ENCODE measurements at places on chromosomes 2 and 18.

GRCh38 chr2:202024871-202025270, 8.8 kb upstream of the FZD7 start:
- DNase-seq, result no peak

DNA sequence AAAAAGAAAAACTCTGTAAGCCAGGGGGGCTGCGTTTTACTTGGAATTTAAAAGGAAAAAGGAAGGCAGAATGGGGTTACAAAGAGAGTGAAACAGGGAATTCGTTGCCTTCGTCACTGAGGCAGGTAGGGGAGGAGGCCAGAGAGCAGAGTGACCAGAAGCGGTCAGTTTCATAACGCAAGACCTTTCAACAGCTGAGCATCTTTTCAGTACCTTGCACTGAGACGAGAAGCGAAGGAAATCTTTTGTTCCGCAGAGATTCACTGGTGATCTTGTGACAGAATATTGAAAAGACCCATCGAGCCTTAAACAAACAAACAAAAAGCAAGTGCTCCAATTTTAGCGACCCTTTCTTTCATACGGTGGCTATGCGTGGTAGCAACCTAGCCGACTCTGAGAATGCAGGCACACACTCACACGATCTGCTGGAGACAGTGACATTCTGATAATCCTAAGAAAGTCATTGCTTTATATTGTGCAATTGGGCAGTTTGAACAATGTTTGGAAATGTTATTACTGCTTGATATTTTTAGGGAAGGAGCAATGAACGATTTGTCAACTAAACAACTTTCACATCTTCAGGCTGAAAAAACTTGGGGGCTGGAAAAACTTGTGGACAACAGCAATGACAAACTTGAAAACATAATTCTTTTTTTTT, 93.8 kb upstream of the ODC1 start:
- no peak for DNase-seq

DNA sequence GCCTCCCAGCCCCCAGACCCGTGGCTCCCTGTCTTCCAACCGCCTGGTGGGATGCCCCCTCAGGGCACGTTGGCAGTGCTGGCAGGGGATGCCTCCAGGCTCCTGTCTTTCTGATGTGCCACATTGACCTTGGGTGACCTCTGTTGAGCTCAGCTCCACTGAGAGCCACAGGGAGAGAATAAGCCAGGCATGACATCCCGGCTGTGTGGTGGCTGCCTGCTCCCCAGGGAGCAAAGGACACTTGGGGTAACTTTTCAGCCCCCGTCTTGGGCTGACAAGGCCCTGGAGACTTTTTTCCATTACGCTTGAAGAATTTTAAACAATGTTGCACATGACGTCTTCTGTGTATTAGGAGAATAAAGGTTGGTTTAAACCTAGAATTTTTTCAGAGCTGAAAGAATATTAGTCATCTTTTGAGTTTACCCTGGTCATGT, 246.0 kb downstream of the TSN start:
- no peak for DNase-seq

GRCh38 chr2:117613101-117613500, 201.4 kb upstream of the DDX18 start:
- DNase-seq, result no peak

- no peak for DNase-seq
Observed at GRCh38 chr2:176078541-176079284, 5.0 kb downstream of the EVX2 start.

DNA sequence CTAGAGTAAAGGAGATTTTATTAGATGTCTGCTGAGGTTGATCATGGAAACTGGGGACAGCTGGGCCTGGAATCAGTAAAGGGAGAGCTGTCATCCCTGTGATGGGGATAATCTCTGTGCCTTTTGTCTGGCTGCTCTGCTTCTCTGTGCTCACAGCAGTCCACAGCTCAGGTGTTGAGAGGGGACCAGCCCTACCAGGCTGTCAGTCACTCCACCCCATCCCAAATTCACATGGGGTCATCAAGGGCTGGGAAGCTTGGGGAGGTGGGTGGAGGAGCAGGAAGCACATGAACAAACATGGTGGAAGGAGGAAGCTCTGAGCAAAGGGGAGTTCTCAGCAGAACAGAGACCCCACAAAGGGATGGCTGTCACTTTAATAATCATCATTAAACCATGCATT, 13.7 kb upstream of the LRRFIP1 start:
- DNase-seq, result no peak

DNA sequence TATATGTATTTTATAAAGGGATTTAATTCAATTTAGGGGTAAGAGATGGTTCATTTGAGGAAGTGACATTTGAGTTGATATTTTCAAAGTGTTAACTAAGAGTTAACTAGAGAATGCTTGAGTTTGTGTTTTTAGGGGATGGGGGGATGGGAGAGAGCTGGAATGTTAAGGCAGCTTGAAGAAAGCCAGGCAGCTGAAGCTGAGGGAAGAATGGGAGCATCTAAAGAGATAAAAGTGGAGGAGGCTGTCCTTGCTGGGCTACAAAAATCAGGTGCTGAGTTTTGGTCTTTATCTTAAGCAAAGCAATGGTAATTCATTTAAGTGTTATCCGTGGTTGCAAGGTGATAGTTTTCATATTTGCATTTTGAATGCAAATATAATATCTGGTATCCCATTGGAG, 9.2 kb downstream of the CHST9 start:
- no peak for DNase-seq

DNA sequence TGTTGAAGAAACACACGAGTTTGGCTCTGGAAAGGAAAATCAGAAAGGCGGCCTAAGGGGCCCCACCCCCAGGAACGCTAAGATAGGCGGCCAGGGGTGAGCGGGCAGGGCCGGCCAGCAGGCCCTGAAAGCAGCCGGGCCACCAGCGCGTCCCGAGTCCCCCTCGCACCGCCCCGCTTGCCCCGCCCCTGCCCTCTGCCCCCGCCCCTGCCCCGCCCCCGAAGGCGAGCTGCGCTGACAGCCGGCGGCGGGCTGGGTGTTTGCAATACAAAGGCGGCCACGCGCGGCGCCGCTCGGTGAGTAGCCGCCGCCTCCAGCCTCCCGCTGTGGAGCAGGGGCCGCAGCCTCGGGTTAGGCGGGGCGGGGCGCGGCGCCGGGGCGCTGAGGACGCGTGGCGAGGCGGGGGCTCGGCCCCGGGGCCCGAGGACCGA, at the start of gene LPIN1:
Gene LPIN1, plus strand, starts transcription at position 257 of the 431 bp plus-strand sequence. CDS start 18,910 bp downstream, outside the sequence.
- peak; percentile 91 for DNase-seq

GRCh38 chr2:195316486-195316885, 340.5 kb upstream of the SLC39A10 start:
- no peak for DNase-seq

- no peak for DNase-seq
Observed at GRCh38 chr2:2877427-2877826, 500.2 kb downstream of the EIPR1 start.

- DNase-seq, result no peak
Observed at GRCh38 chr2:8225266-8225665, 456.6 kb upstream of the ID2 start.

DNA sequence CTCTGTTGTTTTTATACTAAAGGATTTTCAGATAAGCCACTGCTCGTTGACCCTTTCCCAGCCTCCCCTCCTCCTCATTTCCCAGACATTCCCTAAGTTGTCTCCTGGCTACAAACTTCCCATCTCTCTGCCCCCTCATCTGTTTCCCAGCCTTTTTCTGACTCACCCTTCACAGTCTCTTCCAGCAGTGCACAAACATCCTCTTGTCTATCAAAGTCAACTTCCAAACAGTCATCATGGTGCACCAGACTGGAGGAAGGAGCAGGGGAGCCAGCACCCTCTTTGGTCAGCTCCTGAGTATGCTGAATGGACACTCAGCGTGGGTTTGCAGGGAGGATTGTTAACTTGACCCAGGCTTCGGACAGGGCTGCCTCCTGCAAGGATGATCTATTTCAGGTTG, 26.6 kb upstream of the SPRED2 start:
- DNase-seq, result no peak

DNA sequence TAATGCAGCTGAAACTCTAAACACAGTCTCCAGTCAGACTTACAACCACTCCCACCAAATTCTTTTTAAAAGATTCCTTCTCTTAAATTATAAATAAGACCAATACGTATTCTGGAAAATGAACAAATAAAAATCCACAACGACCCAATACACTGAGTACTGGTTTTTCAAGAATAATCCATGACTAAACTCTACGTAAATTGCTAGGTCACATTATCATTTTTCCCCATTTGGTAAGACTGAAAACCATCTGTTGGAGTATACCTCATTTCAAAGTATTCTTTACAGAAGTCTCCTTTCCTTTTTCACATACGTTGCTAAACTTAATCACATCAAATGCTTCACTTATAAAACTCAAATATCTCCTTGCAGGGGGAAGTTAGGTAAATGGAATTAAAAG, 6.0 kb downstream of the ZNF516 start:
- no peak for DNase-seq

GRCh38 chr2:156837635-156838370, 401.6 kb downstream of the GPD2 start:
- DNase-seq, result no peak

GRCh38 chr2:241295326-241296095, 20.0 kb downstream of the HDLBP start:
- DNase-seq, result no peak

- no peak for DNase-seq
Observed at GRCh38 chr2:169348321-169349024, 13.9 kb downstream of the LRP2 start.

GRCh38 chr2:41936771-41937463, 110.9 kb upstream of the PKDCC start:
- no peak for DNase-seq

DNA sequence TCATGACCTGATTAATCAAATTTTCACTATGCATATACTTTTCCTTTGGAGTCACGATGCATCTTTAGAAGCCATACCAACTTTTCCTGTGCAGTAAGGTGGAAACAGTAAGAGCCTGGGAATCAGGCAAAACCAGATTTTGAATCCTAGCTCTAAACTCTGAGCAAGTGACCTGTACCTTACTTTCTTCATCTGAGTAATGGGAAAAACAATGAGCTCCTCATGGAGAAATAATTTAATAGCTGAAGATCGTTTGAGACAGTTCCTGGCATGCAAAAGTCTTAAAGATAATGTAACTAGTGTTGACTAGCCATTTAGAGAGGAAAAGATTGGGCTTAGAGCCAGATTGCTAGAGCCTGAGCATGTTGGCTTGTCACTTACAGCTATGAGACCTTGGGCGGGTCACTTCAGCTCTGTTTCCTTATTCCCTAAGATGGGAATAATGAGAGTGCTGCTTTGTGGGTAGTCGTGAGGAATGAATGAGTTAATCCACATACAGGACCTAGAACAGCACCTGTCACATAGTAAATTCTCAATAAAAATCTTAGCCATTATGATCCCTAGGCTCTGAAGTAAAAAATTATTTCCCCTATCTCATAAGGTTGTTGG, 17.7 kb upstream of the CCNYL1 start:
- DNase-seq, result peak; percentile 51

DNA sequence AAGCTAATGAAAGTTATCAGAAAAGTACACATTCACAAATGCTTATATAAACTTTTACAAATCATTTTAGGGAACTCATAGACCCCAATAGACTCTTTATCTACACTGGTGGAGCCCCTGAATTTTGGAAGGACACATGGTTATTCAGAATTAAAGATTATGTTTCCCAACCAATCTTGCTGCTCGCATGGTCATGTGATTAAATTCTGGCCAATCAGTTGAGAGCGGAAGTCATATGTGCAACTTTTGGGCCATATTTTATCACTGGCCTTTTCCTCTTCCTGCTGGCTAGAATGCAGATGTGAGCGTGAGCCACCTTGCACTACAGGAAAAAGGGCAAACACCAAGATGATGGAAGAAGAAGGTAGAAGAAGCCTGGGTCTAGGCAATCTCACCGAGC, 19.8 kb downstream of the THOC1 start:
- no peak for DNase-seq

DNA sequence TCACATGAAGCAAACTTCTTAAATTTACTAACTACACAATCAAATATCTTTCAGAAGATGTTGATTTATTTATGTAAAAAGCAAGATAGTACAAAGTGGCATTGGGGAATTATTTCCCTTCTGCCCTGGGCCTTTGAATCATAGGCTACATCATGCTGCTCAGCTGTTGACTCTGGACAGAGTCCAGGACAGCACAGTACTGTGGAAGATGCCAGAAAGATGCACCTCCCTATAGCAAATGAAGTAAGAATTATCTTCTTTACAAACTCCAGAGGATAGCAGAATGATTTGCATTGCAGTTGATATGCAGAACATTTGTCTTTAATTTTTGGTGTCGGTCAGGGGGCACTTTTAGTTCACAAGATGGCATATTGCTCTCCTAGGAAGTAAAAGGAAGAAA, 1354.5 kb upstream of the ZEB2 start:
- DNase-seq, result no peak

DNA sequence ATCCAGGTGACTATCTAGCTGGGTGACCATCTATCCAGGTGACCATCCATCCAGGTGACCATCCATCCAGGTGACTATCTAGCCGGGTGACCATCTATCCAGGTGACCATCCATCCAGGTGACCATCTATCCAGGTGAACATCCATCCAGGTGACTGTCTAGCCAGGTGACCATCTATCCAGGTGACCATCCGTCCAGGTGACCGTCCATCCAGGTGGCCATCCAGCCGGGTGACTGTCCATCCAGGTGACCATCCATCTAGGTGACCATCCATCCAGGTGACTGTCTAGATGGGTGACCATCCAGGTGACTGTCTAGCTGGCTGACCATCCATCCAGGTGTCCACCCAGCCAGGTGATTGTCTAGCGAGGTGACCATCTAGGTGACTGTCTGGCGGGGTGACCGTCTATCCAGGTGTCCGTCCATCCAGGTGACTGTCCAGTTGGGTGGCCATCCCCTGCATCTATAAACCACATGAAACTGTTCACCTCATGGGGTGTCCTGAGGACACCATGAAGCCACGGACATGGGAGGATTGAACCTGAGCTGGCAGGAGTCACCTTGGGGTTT, 305.3 kb downstream of the NDUFA10 start:
- no peak for DNase-seq

All from colonic mucosa (tissue), 4 donors.